ENCODE measurements at places on chromosomes 3 and 15.

DNA sequence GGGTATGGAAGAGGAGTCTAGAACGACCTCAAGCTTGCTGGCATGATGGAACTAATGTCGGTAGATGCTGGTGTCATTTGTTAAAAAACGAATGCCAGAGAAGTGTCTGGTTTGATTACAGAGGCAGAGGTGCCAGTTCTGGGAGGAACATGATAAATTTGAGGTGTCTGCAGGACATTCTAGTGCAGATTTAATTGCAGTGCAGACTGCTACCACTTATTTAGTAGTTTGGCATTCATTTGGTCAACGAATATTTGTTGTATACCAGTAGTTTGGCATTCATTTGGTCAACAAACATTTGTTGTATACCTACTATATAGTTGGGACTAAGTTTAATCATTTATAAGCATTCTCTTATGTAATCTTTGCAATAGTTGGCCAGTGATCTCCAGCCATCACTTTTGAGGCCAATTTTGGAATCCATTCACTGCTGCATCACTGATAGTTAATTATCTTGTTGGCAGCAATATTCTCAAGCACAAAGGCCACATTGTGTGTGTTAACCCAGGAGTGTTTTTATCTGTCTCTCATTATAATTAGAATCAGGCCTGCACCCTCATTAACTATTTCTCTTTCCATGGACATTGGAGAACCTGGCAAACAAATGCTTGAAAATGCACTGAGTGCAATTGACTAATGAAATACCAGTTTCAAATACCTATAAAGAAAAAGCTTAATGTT is 19.5 kb upstream of the TGFBR2 start:
- DNase-seq, result no peak

DNA sequence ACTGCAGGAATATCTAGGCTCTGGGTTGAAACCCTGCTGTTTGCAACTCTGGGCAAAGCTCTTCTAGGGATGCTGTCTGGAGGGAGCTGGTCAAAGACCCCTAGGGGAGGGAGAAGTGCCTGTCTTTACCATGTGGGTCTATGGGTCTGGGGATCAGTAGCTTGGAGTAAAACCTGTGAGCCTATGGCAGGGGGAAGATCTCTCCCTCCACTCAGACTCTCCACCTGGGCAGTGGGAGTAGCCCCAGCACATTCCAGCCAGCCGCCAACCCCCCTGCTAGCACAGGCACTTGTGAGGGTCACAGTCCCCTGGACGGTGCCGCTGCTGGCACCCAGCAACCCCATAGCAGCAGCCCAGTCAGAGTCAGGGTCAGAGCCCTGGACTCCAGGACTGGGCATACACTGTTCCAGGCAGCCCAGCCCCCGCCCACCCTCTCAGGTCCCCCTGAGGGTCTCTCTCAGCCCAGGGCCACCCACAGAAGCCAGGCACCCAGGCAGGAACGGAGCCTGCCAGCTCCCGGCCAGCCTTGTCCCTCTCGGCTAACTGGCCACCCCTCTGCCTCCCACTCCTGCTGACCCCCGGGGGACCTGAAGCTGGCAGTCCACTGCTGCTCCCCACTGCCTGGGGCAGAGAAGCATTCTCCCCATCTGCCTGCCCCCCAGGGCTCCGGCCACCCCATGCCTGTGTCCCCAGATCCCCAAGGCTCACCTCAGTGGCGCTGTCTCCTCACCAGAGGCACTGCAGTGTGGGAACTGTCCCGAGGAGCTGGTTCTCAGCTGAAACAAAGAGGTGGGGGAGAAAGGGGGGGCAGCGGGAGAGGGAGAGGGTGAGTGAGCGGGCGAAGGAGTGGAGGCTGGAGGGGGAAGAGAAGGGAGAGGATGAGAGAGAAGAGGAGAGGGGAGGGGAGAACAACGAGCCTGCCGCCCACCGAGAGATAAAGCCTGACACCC is 10.8 kb downstream of the GLYCTK start:
- DNase-seq, result no peak

GRCh38 chr3:17915341-17915740 is 172.9 kb upstream of the TBC1D5 start:
- DNase-seq, result no peak

GRCh38 chr15:101573951-101574350 is 78.2 kb downstream of the TM2D3 start:
- no peak for DNase-seq

DNA sequence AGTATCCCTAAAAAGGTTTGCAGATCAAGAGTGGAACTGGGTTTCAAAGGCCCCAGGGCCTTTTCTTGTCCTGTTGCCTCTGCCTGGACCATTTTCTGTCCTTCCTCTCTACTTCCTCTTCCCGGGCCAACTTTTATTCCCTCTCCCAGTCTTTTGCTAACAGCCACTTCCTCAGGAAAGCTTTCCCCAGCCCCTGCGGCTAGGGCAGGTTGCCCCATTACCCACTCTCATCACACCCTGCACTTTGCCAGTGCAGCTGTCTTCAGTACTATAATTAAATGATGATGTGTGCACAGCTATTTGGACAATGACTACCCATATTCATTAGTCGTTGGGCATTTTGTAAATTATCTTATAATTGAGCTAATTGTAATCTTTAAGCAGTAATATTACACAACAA is 150.5 kb upstream of the THBS1 start:
- no peak for DNase-seq

DNA sequence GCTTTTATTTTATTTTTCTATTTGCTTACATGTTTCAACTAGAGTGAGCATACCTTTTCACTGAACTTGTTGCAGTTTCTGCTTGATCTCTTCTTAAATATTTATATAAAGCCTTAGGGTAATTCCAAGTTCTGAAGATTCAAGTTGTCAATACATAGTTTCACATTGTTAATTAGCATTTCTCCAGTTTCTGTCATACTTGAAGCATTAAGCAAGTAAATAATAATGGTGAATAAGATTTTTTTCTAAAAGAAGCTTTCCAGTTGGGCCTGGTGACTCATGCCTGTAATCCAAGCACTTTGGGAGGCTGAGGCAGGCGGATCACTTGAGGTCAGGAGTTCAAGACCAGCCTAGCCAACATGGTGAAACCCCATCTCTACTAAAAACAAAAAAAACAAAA is 53.9 kb downstream of the CALML4 start:
- no peak for DNase-seq

- DNase-seq, result peak; percentile 4
Measured at GRCh38 chr15:55774113-55774970, 31.4 kb upstream of the PRTG start.

DNA sequence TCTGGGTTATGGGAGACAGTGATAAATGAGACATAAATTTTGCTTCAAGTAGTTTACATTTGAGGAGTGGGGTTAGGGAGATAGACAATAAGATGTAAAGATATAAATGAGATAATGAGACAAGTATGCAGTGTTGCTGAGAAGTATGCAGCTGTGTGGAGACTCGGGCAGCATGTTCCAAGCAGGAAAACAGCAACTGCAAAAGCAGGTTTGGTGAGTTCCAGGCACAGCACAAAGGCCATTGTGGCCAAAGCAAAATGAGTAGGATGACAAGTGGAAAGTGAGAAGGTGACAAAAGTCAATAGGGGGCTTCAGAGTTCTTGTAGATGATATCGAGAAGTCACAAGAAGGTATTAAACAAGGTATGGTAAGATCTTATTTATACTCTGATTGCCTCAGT is 259.1 kb upstream of the PEX5L start:
- no peak for DNase-seq

GRCh38 chr3:88131695-88132094 is 18.1 kb upstream of the C3orf38 start:
- DNase-seq, result no peak

- DNase-seq, result no peak
Measured at GRCh38 chr3:55283441-55283925, 203.6 kb downstream of the WNT5A start.

DNA sequence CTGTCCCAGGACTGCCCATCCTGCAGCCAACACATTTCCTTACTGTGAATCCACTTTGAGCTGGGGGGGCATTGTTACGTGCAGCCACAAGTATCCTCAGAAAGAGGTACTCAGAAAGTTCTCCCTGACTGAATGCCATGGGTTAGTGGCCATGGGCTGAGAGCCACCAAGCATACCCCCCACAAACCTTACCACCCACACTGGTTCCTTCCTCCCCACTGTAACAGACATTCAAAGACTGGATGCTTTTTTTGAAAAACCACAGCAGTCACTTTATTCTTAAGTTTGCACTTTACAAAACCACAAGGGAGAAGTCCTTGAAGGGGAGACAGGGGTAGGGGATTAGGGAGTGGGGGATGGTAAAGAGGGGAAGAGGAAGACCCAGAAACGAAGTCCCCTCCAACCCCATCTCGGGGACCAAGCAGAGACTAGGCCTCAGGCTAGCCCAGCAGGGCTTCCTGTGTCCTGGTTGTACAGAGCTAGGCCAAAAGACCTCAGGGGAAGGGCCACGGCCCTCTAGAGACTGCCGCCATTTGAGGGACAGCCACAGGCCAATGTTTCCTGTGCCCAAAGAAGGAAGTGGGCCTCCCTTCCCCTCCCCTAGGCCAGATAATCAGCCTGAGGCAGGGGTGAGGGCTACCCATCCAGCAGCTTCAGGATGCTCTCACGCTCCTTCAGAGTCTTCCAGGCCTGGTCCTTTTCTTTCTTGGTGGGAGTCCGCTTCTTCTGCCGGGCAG is 10.1 kb upstream of the CAMK1 start:
- peak; percentile 51 for DNase-seq

DNA sequence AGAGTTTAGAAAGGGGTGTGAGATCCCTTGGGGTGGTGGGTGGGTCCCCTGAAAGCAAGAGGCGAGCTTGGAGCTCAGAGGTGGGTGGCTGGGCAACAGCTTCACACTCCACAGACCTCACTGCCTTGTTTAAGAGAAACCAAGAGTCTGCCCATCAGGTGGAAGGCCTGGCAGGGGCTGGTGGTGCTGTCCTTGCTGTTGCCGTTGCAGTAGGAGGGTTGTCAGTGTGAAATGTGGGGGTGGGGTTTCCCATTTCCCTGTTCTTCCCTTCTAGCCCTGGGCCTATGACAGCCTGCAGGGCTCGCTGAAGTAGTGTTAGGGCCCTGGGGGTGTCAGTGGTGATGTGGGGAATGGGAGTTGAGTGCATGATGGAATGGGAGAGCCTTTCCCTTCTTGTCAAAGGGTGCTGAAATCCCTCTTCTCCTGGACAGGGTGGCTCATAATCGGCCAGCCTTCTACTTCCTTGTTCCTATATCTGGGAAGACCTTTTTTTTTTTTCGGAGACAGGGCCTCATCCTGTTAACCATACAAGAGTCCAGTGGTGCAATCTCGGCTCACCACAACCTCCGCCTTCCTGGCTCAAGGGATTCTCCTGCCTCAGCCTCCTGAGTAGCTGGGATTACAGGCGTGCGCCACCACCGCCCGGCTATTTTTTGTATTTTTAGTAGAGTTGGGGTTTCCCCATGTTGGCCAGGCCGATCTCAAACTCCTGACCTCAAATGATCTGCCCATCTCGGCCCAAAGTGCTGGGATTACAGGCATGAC is 4.3 kb downstream of the PLEKHO2 start:
- no peak for DNase-seq

GRCh38 chr3:14837186-14837877 is 18.6 kb downstream of the FGD5 start:
- DNase-seq, result no peak

DNA sequence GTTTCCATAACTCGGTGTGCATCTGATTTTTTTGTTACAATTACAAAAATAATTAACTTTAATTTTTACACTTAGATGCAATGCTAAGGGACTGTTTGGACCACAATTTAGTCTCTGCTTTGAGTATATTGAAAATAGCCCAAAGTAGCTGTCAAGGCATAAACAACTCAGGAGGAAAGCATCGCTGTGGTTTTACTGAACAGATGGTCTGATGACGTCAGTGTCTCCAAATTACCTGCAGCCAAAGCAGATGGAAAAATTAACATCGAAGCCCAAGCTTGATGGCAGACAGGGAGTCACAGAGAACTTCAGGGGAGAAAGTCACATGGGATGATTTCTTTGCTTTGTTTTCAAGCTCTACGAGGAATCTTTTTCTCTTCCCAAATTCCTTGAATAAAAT is 83.1 kb upstream of the PLCL2 start:
- no peak for DNase-seq
